Activated T-helper 2 cell treated with anti-CD3 and anti-CD28 coated beads, Interferon-gamma antibody, Interleukin-2, Interleukin-4, amounts not matched to agents 10 μg/mL and 5 μg/mL and 100 μg/mL, durations not matched to agents 14 hours and 24 hours and 36 hours (primary cell): ENCODE measurements at places on chromosomes 16 and 17. TPM values are rescaled to one million over a fixed set of nuclear protein-coding genes. Genes with fewer than 3 reads are reported as not detected.

DNA sequence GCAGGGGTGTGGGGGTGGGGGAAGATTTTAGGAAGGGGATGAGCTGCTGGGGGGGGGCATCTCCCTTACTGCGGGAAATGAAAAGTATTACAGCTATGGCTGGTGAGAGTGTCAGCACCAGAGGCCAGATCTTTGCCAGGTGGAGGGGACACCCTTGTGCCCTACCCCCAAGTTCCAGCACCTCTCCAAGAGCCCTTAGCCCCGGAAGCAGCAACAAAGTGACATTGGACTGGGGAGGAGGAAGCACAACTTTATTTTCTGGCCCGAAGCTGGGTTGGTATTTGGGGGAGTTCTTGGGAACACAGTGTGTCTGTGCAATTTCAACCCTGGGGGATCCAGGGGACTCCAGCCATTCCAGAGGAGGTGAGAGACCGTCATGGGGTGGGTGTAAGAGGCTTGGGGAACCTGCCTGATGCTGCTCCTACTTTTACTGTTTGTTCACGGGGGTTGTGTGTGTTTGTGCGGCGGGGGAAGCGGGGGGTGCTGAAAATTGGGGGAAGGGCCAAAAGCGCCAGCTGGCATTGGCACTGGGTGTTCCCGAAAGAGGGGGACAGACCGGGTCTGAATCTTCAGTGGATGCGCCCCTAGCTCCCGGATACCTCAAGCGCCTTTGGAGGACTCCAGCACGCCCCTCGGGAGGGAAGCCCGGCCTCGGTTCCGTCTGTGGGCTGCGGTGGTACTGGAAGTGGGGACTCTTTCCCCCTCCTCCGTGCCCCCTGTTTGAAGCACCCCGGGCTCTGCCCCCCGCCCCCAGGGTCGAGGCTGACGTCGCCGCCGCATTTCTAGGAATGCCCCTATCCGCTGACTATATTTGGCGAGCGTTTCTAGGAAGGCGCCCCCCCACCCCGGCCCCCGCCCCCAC is 230.3 kb downstream of the MRTFB start:
- H3K4me1 ChIP-seq = peaks cover 8% of the 10 kb centered on the region
- no peak for DNase-seq
- H3K27me3 ChIP-seq = peaks cover 43% of the 10 kb centered on the region
- H3K27ac ChIP-seq = no peak overlapping the region

GRCh38 chr16:62033065-62033464 is 3.2 kb downstream of the CDH8 start:
- no peaks in the 10 kb centered on the region for H3K36me3 ChIP-seq
- H3K4me3 ChIP-seq = no peak overlapping the region

DNA sequence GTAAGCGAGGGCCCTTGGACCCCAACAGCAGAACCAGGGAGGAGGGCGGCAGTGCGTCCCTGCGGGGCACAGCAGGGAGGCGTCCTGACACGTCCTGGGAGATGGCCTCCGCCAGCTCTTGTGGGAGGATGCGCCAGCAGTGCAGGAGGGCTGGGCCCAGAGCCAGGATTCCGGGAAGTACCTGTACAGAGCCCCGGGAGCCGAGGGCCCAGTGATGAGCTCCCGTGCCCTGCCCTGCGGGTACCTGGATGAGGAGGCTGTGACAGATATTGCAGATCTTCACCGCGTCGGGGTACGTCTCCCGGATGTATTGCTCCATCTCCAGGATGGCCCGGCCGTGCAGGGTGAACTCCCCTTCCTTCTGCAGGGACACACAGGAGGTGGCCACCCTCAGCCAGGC is 23.1 kb downstream of the KDM8 start:
- H3K27me3 ChIP-seq = no peaks in the 10 kb centered on the region
- H3K4me3 ChIP-seq = no peak overlapping the region
- H3K4me1 ChIP-seq = peaks cover 33% of the 10 kb centered on the region
- peaks cover 60% of the 10 kb centered on the region for H3K36me3 ChIP-seq
- peak overlapping the region; percentile 62 for H3K27ac ChIP-seq
- DNase-seq = no peak

- no peak overlapping the region for H3K27ac ChIP-seq
- no peak overlapping the region for H3K4me3 ChIP-seq
- H3K36me3 ChIP-seq = no peaks in the 10 kb centered on the region
- no peak for DNase-seq
Measured at GRCh38 chr16:86167061-86167460, 268.1 kb downstream of the IRF8 start.

DNA sequence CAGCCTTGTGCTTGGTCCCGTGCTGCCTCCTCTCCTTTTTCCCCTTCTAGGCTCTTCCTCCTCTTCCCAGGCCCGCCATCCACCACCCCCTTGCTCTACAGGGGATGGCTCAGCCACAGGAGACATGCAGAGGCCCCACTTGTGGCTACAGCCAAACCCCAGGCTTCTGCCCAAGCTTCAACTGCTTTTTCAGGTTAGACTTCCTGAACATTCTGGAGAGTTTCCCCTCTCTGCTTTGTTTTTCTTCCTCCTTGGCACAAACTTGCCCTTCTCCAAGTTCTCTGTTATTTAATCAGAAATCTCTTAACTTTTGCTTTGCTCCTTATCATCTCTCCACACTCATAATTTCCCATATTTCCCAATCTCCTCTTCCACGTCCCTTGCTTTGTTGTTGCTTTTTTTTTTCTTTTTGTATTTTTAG is 18.3 kb upstream of the HAS3 start:
- H3K4me1 ChIP-seq = peaks cover 24% of the 10 kb centered on the region
- peaks cover 5% of the 10 kb centered on the region for H3K36me3 ChIP-seq
- no peak overlapping the region for H3K27ac ChIP-seq
- no peak overlapping the region for H3K4me3 ChIP-seq

DNA sequence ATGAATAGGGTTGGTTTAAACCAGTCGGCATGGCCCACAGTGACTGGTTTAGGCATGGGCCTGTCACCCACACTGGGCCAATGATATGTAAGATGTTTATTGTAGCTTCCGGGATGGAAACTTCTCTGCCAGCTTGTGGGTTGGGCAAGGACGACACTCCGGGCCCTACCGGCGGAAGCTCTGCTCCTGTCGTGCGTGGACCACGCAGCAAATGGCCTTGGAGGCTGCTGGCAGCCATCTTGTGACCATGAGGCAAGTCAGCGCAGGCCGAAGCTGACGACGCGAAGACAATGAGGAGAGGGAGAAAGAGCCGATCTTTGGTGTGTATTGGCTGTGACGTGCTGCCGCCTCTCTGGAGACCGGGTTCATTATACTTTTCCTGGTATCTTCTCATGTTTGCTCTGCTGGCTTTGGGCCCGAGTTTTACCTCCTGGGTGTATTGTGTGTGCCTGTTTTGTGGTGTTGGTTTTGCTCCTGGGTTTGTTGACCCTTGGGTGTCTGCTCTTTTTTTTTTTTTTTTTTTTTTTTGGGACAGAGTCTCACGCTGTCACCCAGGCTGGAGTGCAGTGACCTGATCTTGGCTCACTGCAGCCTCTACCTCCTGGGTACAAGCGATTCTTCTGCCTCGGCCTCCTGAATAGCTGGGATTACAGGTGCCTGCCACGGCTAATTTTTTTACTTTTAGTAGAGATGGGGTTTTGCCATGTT is 15.4 kb downstream of the SLC25A10 start:
- peaks cover 14% of the 10 kb centered on the region for H3K27me3 ChIP-seq
- no peaks in the 10 kb centered on the region for H3K36me3 ChIP-seq
- no peak overlapping the region for H3K4me3 ChIP-seq
- no peak overlapping the region for H3K27ac ChIP-seq
- DNase-seq = no peak

DNA sequence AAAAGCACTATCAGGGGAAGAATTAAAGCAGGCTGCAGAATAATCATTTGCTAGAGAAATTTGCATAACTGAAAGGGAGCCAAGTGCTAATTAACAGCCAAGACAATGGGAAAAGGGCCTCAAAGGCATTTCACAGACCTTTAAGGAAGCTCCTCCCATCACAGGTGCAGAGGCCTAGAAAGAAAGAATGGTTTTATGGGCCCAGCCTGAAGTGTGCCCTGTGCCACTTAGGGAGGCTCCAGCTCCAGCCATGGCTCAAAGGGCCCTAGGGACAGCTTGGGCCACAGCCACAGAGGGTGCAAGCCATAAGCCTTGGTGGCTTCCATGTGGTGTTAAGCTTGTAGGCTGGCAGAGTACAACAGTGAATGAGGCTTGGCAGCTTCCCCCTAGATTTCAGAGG is 50.1 kb downstream of the RNF112 start:
- peaks cover 4% of the 10 kb centered on the region for H3K27me3 ChIP-seq
- no peaks in the 10 kb centered on the region for H3K36me3 ChIP-seq
- no peak overlapping the region for H3K4me3 ChIP-seq
- DNase-seq = no peak
- peaks cover 22% of the 10 kb centered on the region for H3K4me1 ChIP-seq

DNA sequence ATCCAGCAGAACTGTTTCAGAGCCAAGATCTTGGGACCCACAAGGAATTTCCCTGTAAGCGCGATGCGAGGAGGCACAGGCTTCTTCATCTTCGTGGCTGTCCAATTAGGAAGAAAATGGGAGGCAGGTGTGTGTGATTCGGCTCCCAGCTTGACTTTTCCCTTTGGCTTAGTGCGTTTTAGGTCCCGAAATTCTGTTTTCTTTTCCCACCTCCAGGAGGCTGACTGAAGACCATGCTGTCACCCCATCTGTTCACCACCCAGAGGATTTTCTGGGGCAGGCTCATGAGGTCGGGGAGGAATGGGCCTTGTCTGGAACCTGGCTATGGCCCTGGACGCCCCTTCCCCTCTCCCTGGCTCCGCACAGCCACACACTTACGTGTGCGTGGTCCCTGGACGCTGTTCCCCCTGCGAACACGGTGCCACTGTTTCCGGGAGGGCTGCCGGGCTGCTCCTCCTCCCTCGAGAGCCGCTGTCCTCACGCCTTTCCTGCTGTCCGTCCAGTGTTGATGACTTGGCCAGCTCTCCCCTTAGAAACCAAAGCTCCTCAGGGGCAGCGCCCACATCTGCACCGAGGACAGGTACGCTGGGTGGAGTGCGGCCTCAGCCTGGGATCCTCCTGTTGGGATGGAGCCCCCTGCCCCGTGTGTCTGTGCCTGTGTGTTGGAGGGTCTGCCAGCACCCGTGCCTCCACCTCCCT is 2.7 kb upstream of the PABPN1L start:
- no peak overlapping the region for H3K27ac ChIP-seq

DNA sequence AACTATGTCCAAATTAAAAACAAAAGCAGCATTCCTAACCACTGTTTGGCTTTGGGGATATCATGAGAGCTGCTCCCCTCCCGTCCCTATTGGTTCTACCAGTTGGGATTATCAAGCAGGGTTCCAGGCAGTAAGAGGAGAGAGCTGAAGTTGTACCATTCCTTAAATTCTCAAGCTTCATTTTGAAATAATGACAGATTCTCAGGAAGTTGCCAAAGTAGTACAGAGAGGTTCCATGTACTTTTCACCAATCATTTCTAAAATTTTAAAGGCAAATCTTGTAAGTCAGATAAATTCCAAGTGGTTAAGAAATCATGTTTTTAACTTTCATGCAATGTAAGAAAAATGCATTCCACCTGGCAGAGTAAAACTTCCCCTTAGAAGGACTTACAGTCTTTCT is 36.9 kb downstream of the TEX2 start:
- no peaks in the 10 kb centered on the region for H3K4me1 ChIP-seq
- peaks cover 2% of the 10 kb centered on the region for H3K36me3 ChIP-seq
- H3K27ac ChIP-seq = no peak overlapping the region
- no peaks in the 10 kb centered on the region for H3K27me3 ChIP-seq

DNA sequence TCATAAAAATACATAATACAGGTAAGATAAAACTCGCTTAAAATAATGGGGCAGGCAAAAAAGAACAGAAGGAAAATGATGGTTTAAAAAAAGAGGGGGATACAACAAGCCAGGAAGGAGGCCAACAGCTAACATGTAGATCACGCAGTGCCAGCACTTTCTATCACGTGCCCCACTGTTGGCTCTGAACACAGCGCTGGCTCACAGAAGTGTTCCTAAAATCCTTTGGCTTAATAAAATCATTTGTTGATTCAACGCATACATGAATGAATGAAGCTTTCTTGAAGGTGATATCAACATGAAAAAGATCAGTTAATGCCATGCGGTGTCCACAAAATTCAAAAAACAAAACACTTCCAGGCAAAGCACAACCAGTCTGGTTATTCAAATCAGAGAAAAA is 8.5 kb downstream of the ITGAE start:
- H3K4me3 ChIP-seq = no peak overlapping the region
- peaks cover 45% of the 10 kb centered on the region for H3K4me1 ChIP-seq
- no peak overlapping the region for H3K27ac ChIP-seq
- H3K27me3 ChIP-seq = no peaks in the 10 kb centered on the region
- DNase-seq = no peak

DNA sequence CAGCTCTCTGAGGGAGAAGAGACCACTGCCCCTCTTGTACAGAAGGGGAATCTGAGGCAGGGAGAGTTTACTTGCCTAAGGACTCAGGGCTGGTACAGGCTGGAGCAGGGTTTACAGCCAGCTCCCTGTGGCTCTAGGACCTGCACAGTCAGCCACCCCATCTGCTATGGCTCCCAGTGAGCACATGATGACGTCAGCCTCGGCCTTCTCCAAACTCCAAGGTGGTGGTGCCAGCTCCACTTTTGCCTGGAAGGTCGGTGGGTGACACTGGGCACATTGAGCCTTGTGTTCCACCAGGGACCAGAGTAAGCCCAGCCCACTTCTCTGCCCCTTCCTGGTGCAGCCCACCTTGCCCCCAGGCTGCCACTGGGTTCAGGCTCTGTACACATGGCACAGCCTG is 202.2 kb downstream of the ENGASE start:
- H3K36me3 ChIP-seq = no peaks in the 10 kb centered on the region
- no peak overlapping the region for H3K4me3 ChIP-seq
- DNase-seq = no peak
- H3K4me1 ChIP-seq = no peaks in the 10 kb centered on the region
- H3K27ac ChIP-seq = no peak overlapping the region

DNA sequence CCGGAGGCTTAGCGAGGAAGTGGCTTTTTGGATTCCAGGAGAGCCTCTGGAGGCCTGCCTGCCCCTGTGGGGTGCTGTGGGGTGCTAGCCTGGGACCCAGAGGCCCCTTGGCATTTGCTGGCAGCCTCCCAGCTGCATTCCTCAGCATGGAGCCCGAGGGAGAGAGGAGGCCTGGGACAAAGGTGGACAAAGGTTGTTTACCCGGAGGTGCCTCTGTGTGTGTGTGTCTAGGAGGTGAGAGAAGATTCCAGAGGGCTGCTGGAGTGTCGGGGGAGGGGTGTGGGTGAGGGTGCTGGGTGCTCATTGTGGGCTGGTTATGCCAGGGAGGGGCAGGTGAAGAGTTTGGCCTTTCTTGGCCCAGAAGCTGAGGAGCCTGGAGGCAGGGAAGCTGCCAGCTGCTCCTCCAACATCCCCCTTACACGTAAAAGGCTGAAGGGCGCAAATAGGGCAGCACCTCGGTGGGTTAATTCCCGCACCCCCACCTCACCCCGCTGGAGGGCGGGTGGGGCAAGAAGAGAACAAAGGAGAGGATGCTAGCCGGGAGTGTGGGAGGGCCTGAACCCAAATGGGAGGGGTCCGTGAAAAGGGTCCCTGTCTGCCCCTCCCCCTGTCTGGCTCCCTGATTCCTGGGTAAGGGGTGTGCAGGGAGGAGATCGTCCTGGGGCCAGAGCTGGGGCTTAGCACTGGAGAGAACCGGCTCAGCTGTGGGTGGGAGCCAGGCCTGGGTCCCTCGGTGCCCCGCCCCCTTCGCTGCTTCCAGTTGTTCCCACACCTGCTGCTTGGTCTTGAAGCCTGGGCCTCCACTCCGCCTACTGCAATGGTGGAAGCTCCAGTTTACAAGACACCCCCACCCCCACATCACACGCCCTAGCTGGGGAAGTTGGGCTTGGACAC is 9.9 kb downstream of the HEXIM2 start:
- H3K4me3 ChIP-seq = peak overlapping the region; percentile 1
- no peaks in the 10 kb centered on the region for H3K27me3 ChIP-seq
- no peaks in the 10 kb centered on the region for H3K36me3 ChIP-seq

- no peak for DNase-seq
- H3K27ac ChIP-seq = peak overlapping the region; percentile 47
- H3K27me3 ChIP-seq = no peaks in the 10 kb centered on the region
- peaks cover 10% of the 10 kb centered on the region for H3K4me1 ChIP-seq
Measured at GRCh38 chr16:9061358-9061813, 30.1 kb upstream of the HAPSTR1 start.

The NLE1 gene
- total RNA-seq = 38.8 and 40.6 TPM in 2 replicates

The FOXN1 gene
- not detected in 2 replicates for total RNA-seq

The TNFRSF13B gene
- 0.14 TPM in 1 of 2 replicates, not detected in the other for total RNA-seq

The MAP3K3 gene
- total RNA-seq = 27.9 and 28.7 TPM in 2 replicates

The EMP2 gene
- total RNA-seq = 0.09 TPM in 1 of 2 replicates, not detected in the other
